Esophagus squamous epithelium (tissue), 5 donors: ENCODE measurements at places on chromosomes 4 and X.

DNA sequence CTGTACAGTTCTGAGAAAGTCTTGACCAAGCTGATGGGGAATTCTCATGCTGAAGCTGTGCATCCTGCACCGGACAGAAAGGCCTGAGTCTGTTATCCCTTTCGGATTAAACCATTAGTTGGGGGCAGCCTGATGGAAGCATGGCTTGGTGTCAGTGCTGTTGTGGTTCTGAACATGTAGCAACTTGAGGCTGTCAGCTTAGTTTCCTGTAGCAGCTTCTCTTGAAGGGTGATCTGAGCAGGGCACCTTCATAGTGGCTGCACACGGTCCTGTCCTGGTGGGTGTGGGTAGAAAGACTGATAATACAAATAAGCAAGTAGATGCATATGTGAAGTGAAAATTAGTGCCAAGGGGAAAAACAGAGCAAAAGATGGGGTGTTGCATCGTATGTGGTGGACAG is 11.7 kb downstream of the KIAA0232 start:
- DNase-seq, result no peak

DNA sequence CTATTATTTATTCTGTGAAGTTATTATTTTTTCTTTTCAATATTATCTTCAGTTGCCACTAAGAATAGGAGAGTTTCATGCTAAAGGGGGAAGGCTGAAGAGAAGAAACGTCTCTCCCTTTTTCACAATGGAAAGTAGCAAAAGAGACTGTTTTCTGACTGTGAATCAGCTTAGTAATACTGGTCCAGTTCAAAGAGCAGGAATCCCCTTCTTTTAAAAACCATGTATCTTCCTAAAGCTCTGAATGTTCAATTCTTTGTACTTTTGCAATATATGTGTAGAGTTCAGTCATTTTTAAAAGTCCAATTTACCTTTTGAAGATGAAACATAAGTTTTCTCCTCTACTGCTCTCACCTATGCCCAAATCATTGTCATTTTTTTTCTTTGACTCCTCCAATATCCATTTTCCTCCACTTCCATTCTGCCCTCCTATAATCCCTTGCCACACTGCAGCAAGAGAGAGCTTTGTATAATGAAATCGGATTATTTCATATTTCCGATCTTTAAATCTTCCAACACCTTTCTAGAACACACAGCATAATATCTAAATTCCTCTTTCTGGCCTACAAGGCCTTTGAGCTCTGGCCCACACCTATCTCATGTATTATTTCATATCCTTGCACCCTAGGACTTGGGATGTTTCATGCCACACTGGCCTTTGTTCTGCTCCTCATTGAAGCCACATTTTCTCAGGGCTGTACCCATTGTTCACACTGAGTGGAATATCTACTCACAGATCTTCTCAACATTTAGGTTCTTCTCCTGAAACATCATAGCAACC is 195.3 kb downstream of the CAMK2D start:
- DNase-seq, result no peak

GRCh38 chrX:13955095-13955647 is 74.5 kb downstream of the GEMIN8 start:
- DNase-seq, result no peak

DNA sequence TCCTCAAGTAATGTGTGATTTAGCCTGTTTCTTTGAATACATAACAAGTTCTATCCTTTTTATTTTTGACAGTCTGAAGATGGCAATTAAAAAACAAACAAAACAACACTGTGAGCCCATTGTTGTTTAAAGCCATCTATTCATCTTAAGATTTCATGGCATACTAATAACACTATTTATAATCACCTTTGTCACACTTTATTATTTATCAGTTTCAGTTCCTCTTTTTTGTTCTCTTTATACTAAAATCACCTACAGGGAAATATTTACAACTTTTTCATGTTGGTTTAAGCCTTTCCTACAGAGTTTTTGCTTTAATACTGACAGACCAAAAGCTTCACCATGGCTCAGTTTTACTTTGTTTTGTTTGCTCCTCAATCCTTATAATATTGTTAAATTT is 247.4 kb upstream of the CTSO start:
- DNase-seq, result no peak

DNA sequence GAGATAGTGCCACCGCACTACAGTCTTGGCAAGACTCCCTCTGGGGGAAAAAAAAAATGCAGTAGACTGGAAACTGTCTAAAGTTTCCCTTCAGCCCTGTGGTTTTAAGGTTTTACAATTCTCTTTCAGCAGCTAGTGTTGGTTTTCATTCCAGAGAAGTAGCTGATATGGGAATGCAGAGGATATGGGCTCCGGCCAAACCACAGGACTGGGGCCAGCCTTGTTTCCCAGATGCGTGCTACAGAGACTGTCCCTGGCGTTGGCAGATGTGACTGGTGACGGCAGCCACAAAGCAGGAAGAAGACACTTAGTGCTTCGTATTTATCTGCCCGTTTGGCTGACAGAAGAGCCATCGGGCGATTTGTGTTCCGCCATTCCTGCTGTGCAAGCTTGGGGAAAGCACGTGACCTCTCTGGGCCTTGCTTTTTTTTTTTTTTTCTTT is 43.2 kb downstream of the ZBTB49 start:
- no peak for DNase-seq

DNA sequence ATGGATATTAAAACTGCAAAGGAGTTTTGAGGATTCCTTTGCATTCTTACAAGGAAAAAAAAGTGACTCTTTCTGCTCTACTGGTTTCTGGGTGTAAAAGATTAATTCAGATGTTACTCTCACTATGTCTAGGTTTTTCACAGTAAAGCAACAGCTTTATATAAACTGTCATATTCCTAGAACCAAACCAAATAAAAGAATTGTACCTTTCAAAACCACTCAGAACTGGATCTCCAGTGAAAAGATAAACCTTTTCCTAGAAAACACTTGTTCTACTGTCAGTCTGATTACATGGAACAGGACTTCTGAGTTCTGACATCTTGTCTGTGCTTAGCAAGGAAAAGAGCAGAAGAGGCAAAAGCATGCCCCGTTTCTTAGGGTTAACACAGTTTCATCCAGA is 5.0 kb upstream of the PPID start:
- no peak for DNase-seq

GRCh38 chr4:10097906-10098779 is 18.5 kb downstream of the WDR1 start:
- no peak for DNase-seq

- DNase-seq, result no peak
Observed at GRCh38 chr4:103150677-103151076, 47.5 kb downstream of the CENPE start.

DNA sequence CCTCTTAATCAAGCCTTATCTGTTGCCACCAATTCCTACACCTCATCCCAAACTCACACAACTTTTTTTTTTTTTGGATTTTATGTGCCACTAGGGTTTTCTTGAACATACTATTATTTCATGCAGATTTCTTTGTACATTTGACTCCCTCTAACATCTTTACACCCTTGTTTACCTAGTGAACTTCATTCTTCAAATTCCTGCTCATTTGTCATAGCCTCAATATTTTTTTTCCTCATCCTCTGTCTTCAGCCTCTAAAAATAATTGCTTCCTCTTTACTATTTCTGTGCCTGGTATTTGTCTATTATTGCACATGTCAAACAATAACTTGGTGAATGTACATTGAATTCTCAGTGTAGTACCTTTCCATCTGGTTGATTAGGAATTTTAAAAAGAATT is 22.0 kb downstream of the NBDY start:
- no peak for DNase-seq

DNA sequence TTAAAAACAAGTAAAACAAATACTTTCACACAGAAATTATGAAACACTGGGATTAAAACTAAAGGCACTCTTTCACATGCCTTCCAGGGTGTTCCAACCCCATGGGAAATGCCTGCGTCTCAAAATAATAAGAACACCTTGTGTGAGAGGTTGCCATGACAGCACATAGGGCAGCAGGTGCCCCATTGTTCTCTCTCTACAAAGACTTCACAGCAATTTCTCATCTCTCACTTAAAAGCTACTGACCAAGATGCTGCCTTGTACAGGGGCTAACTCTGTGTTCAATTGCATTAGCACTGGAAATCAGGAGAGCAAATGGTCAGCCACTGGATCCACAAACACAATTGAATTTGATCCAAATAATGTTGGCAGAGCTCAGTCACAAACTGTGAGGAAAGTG is 102.5 kb upstream of the GALNTL6 start:
- no peak for DNase-seq

GRCh38 chrX:154829134-154829533 is 5.3 kb downstream of the SMIM9 start:
- DNase-seq, result no peak

- no peak for DNase-seq
Observed at GRCh38 chr4:159206427-159206871, 103.6 kb downstream of the RAPGEF2 start.

DNA sequence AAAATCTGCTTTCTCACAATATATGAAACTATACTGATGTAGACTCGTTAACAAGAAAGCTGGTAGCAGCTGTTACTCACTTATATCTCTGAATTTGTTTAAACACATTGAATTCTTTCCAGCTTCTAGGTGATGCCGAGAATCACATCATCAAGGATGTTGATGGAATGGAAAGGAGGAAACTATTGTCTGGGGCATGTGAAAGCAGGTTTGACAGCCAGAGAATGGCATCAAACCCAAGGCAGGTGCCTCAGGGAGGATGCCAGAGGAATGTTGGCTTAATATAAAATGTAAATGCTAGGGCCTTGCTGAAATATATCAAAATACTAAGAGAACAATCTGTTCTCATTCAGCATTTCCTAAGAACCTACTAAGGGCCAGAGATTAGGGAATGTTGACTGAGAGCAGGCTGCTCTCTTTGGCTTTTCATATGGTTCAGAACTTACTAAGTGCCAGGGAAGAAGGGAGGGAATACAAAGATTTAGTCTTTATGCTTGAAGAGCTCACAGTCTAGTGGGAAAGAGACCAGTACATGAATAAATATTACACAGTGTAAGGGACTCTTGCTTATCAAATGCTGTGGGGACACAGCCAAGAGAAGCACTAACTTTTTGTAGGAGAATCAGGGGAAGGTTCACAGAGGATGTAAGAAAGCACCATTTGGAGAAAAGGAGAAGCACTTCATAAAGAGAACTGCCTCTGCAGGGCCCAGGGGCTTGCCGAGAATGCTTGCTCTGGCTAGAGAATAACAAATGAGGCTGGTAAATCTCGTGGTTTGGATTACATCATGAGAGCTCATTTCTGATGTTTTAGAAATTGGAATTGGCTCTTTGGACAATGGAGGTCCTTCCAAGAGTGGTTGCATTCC is 14.7 kb downstream of the SLIT2 start:
- DNase-seq, result no peak

- no peak for DNase-seq
Observed at GRCh38 chr4:7782783-7783182, 156.9 kb downstream of the AFAP1 start.

DNA sequence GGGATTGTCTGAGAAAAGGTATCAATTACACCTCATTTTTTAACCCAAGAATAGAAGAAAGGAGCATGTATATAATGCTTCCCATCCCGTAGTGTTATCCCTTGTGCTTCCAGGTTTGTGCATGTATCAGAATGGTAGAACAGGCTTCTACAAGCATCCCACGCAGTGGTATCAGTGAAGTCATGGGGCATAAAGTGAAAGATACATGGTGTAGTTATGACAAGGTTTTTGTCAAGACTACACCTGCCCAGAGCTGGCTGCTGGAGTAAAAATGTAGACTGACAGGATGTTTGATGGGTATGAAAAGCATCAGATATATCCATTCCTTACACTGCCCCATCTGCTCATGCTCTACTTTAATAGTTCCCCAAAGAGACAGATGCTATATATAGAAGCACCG is 9.5 kb downstream of the TLR1 start:
- no peak for DNase-seq

DNA sequence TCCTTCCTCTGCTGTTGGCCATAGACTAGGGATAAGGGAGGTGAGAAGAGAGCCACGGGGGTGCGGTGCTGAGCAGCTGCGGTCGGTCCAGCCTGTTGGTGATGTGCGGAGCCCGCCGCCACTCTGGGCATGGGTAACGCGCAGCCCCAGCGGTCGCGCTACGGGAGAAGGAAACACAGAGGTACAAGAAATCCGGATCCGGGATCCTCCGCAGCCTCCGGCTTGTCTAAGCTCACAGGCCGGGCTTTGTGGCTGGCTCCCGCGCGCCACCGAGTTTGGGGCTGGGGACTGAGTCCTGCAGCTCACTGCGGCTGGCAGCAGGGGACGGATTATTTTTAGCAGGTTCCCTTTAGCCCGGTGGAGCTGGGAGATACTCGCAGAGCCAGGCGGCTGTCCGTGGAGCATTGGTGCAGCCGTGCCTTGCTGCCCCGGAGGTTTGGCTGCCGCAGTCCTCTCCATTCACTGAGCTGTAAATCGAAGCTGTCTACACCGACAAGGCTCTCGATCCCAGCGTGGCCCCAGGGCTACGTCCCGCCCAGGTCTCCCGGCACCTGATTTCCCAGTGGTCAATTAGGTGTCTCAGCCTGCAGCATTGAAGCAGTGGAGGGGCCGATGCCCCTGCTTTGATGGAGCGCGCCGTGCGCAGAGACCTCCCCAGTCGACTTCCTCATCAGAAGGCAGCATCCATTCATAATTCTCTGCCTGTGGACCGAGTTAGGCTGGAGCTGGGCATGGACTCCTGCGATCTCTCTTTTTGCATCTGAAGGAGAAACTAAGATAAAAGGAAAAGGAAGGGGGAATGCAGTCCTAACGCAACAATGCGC is 81.9 kb upstream of the SCML1 start:
- DNase-seq, result no peak
